Right cardiac atrium (tissue), 5 donors: ENCODE measurements at places on chromosomes 7 and 10. TPM values are rescaled to one million over a fixed set of nuclear protein-coding genes. Genes with fewer than 3 reads are reported as not detected.
A peak's percentile ranks its signal among the peaks of the same experiment; 100 is the strongest.

The ZNF488 gene
- total RNA-seq, result not detected

The SPDYE16 gene
- not detected for total RNA-seq

The CPA1 gene
- total RNA-seq, result 1.0 TPM

The FOXI2 gene
- total RNA-seq, result 0.06 TPM

The CPVL gene
- 10.1 TPM for total RNA-seq

The CYP2W1 gene
- total RNA-seq, result not detected

The CCDC3 gene
- 9.3 TPM for total RNA-seq

GRCh38 chr7:28481091-28481926, 69.0 kb downstream of the CREB5 start:
- no peak for DNase-seq

DNA sequence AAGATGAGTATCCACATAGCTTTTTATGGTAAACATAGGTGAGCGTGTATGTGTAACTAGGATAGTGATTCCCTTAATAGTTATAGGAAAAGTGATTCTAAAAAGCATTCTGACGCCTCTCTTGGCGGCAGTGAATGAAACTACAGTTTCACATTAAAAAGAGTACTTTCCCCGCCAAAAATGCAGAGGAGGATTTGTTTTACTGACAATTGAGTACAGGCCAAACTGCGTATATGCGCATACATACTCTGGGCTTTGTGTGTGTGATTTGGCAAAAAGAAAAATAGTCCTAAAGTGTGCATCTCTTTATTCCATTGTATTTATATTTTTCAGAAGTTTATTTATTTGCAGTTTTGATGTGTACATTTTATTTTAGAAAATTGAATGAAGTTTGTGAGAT, 10.3 kb downstream of the CUL1 start:
- no peak for DNase-seq

DNA sequence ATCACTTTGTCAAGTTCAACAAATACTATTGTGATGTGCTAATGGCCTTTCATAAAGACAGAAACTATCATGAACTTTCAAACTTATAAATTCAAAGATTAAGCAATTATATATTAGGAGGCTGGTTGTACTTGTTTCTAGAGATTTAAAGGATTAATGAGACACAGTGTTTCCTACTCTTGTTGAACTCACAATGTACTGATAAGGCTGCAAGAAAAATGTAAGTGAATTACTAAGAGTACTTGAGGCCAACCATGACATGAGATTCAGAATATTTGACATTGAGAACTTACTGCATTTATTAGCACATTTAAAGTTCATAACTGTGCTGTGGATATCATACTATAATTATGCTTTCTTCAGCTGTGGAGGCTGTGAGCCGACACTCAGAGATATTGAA, 1210.5 kb upstream of the SORCS1 start:
- DNase-seq, result no peak

DNA sequence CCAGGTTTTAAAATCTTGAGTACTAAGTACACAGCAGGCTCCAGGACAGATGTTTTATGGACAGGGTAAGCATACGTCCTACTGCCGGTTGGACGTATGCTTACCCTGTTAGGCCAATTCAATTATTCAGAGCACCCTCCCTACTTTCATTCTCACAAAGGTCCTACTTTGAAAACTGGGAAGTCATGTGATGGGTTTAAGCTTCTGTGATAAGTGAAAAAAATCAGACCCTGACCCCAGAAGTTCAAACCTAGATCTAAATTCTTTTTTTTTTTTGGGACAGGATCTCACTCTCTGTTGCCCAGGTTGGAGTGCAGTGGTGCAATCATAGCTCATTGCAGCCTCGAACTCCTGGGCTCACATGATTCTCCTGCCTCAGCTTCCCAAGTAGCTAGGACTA, 55.2 kb downstream of the HIPK2 start:
- DNase-seq, result no peak

GRCh38 chr7:43554423-43554822, 28.5 kb upstream of the STK17A start:
- no peak for DNase-seq

- DNase-seq, result no peak
These were observed 193.3 kb upstream of the ZNF804B start for GRCh38 chr7:88566162-88566729.

GRCh38 chr10:29386342-29386999, 97.6 kb downstream of the LYZL1 start:
- no peak for DNase-seq

GRCh38 chr7:129431911-129432643, 2.2 kb upstream of the STRIP2 start:
- DNase-seq, result no peak

GRCh38 chr10:4033341-4033896, 248.4 kb upstream of the KLF6 start:
- DNase-seq, result no peak

- DNase-seq, result peak; percentile 84
These were observed 177.0 kb downstream of the AUTS2 start for GRCh38 chr7:69775231-69775771.

DNA sequence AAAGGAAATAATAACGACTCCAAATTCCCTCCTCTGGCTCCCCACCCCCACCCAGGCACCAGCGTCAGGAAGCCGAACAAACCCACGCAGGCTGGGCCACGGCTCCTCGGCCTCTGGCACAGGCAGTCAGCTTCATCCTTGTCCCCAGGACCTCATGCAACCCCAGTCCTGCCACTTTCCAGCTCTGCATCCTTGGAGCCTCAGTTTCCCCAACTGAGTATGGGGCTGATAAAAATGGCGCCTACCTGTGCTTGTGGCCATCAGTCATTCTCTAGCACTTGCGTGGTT, 137.1 kb downstream of the RGS10 start:
- no peak for DNase-seq

DNA sequence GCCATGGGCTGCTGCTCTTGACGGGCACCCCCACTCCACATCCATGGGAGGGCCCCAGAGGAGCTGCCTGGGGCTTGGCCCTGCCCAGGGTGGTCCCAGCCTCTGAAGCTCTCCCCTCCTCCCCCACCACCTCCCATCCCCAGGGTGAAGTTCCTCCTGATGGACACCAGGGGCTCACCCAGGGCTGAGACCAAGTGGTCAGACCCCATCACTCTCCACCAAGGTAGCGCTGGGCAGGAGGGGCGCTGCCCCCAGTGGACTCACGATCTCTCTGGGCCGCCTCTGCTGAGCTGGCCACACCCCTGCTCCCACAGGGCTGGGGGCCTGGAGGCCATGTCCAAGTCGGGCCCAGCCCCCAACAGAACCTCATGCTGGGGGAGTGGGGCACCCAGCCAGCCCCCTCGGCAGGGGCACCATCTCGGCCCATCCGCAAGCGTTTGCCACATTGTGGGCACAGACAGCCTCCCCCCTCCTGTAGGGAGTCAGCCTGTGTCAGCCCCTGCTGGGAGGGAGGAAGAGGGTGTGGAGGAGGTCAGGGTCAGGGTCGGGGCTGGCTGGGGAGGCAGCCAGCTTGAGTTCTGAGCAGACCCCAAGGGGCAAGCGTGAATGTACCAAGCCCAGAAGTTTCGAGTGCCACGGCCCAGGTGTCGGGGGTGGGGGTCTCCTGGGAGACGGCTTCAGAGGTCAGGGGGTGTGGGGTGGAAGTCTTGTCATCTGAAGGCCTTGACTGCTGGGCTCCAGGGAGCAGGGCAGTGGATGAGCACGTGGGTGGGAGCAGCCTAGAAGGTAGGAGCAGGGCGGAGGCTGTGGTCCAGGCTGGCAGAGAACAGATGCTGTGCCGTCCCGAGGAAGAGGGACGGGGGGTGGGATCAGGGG, 2.8 kb downstream of the UPK3B start:
- DNase-seq, result peak; percentile 54
